ENCODE measurements at places on chromosomes 12 and 14. TPM values are rescaled to one million over a fixed set of nuclear protein-coding genes. Genes with fewer than 3 reads are reported as not detected.
A peak's percentile ranks its signal among the peaks of the same experiment; 100 is the strongest.

The AMDHD1 gene
- 0.54 TPM for total RNA-seq

DNA sequence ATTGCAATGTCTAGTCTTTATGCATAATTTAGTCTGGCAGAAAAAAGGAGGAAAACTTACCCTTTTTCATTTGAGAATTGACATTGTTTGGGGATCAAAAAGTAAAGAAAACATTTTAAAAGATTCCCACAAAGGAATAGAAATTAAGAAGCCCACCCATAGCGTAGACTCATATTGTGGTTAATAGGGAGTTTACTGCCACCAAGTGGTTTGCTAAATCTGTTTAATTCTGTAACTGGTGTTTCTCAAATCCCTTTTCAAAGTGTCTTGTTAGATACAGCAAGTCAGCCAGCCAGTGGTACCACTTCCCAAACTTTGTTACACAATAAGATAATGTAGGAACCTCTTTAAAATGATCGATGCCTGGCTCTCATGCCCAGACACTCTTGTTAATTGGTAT, 180.3 kb downstream of the IPO8 start:
- DNase-seq: no peak

- DNase-seq: no peak
Observed at GRCh38 chr12:103181366-103182152, 224.1 kb downstream of the ASCL1 start.

DNA sequence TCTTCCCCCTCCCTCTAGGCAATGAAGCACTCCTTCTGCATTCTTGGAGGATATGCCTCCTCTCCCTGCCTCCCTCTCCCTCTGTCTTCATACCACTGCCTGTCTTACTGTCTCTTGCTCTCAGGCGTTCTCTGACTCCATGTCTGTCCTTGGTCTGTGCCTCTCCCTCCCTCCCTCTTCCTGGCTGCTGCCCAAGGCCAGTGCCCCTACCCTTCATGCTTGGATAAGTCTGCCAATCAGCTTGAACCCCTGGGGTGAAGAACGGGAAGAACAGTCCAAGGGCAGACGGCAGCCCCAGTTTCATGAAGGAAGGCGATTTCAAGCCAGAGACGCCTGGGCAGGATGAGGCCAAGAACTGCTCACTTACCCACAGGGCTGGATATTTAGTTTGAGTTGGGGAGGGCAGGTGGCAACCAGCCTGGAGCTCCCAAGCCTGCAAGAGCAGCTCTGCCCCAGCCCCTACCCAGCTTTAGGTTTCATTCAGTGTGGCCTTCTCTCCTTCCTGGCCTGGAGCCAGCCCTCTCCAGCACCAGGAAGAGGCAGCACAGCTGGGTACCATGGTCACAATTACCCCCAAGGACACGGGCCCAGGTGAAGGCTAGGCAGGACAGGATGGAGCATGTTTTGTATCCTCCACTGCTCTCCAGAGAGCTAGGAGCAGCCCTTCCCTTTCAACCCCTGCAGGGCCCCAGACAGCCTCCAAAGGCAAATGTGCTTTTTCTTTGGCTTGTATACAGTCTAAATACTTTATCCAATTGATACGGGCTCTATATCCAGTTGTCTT, 35.8 kb upstream of the LTBP2 start:
- peak; percentile 38 for DNase-seq

DNA sequence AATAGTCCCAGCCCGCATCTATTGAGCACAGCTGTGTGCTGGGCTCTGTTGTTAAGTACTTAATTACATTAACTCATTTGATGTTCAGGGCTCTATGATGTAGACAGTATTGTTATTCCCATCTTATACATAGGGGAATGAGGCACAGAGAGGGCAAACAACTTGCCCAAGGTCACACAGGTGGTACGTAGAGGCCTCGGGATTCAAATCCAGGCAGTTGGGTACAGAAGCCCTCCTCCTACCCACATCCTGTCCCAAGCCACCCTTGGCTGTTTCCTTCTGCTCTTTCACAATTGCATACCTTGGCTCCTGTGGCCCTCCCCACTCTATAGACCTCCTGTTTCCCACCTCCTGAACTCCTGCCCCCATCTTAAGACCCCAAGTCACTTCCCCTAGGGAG, 10.0 kb upstream of the GPR68 start:
- no peak for DNase-seq

DNA sequence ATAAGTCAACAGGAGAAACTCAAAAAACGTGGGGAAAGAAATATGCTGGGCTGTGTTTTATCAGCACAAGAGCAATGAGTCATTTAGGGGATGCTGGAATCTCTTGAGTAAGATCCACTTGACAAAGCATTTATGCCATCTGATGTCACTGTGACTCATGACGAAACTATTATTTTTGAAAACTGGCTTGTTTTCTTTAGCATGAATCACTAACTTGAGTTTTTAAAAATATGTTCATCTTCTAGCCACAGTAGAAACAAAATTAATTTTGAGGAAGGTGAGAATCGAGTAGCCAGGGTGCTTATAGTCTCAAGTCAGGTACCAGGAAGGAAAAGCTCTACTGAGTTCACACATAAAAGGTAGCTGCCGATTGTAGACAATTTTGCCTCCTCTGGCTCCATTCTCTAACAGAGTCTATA, 456.2 kb upstream of the MGAT4C start:
- no peak for DNase-seq

DNA sequence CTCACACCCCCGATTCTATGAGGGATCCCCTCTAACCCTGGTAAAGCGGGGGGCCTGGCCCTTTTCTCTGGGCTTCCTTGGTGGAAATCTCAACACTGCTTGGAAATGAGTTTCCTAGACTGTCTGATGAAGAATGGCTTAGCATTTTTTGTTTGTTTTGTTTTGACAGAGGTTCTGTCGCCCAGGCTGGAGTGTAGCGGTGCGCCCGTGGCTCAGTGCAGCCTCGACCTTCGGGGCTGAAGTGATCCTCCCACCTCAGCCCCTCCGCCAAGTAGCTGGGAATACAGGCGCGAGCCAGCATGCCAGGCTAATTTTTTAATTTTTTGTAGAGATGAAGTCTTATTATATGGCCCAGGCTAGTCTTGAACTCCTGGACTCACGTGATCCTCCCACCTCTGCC, 30.3 kb downstream of the TC2N start:
- DNase-seq: no peak

The KLRG1 gene
- total RNA-seq: 10.5 TPM
